ENCODE measurements at places on chromosomes 4 and X.

GRCh38 chr4:100799761-100800539 is 282.1 kb upstream of the EMCN start:
- no peak for DNase-seq

GRCh38 chrX:107537815-107538214 is 88.4 kb downstream of the FRMPD3 start:
- DNase-seq = no peak

- no peak for DNase-seq
These were observed 2.6 kb upstream of the CNOT6L start for GRCh38 chr4:77821775-77822174.

GRCh38 chrX:97882306-97882705 is 998.6 kb downstream of the RPA4 start:
- no peak for DNase-seq

- peak; percentile 31 for DNase-seq
These were observed 44.8 kb downstream of the GSX2 start for GRCh38 chr4:54144661-54145171.

- DNase-seq = no peak
These were observed 227.9 kb upstream of the PITX2 start for GRCh38 chr4:110850461-110851442.

DNA sequence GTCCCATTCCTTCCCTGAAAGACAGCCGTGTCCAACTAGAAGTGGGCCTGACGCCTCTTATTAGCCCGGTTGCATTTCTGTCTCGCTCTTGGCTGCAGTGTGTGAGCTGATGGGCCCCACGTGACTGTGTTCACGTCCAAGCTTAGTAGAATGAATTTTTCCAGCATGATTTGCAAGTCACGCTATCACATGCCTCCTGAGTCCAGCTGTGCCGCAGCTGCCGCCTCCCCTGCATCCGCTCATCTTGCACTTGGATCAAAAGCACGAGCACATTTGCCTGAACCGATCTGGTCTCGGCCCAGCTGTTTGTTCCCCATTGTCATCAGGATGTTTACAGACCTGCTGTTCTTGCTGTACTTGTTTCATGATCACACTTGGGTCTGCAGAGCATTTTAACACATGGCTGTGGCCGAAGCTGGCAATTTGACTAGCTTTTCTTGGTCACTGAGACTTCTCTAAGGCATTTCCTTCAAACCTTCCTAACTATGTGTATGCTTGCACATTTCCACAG is 126.5 kb downstream of the KIT start:
- DNase-seq = no peak

DNA sequence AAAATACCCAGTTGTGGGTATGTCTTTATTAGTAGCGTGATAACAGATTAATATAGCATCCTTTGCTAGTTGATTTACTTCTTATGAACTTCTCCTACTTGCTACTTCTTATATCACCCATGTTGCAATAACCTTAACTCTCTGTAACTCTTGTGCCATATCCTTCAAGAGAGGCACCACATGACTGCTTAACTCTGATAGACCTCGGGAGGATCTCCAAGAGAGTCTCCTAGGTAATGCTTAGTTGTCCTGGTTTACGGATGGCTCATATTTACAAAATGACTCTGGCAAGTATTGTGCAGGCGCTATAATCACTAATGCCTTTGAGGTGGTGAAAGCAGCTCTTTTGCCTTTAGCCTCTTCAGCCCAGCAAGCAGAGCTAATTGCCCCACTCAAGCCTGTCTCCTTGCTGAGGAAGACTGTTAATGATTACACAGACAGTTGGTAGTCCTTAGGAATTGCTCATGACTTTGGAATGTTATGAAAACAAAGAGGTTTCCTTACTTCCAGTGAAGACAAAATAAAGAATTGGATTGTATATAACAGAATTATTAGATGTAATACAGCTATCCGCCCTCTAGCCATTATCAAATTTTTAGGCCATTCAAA is 1305.8 kb downstream of the PCDH7 start:
- DNase-seq = no peak

DNA sequence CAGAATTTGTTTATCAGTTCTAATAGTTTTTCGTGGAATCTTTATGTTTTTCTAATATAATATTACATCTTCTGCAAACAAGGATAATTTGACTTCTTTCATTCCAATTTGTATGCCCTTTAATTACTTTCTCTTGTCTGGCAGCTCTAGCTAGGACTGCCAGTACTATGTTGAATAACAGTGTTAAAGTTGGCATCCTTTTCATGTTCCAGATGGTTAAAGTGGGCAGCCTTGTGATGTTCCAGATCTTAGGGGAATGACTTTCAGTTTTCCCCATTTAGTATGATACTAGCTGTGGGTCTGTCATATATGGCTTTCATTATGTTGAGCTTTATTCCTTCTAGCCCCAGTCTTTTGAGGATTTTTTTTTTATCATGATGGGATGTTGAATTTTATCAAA is 220.6 kb upstream of the WDFY3 start:
- DNase-seq = no peak

DNA sequence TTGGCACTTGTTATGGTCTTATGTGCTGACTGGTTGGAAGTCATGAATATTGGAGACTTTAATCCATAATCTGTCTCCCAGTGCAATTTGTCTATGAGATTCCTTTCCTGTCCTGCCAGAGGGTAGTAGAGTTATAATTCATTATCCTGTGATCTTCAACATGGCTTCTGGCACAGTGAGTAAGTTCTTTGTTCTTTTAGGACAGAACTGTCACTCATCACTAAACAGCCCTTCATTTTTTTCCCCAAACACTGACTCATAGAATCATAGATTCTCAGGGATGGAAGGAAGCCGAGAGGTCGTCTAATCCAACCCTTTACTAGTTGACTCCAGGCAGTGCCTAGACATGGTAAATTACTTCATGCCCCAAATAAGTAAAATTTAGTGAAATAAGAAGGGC is 78.4 kb downstream of the LUZP4 start:
- DNase-seq = no peak

GRCh38 chr4:20520901-20521300 is 179.4 kb upstream of the PACRGL start:
- DNase-seq = no peak

DNA sequence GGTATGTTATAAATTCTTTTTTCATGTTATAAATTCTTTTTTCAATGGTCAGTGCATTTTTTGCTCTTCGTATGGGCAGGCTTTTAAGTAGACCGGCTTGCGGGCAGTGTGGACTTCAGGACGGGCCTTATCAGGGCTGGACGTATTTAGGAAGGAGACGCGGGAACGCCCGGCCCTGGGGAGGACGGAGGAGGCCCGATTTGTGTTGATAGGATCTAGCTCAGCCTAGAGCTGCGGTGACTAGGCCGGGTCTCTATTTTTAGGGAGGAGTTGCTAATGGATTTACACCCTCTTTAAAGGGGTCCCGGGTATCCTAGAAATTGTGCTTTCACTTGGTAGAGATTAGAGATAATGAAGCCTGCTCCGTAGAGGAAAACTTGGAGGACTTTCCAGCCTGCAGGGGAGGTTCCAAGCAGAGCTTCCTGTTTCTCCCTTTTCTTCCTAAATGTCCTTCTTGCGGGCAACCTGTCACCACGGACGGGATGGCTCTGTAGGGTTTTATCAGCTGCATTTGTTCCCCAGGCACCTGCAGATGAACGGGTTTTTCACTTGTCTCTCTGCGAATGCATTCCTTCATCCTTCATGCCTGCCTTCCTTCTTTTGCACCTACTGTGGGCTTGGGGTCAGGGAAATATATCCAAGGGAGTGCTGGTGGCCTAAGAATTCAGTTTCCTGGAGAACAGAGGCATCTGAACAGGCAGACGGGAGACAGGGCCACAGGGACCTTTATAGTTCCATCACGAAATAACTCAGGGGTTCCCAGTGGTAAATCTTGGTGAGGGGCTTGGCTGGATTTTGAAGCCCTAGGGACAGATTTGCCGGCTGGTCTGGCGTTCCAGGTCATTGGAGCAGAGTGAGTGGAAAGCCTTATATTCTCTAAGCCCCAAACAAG is 1.4 kb downstream of the CD99 start:
- DNase-seq = no peak

DNA sequence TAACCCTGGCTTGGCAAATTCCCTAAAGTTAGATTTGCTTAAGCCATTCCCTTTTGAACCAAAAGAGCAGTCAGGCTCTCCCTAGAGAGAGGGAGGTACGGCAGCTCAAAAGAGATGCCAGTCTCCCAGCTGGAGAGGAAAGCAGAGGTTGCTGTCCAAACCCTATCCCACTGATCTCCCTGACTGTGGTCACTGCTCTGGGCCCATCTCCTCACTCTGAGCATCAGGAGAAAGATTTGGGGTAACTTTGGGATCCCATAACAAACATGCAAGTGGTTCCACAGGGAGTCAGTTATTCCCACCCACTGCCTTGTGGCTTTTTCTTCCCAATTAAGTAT is 17.1 kb downstream of the ACSL1 start:
- no peak for DNase-seq

DNA sequence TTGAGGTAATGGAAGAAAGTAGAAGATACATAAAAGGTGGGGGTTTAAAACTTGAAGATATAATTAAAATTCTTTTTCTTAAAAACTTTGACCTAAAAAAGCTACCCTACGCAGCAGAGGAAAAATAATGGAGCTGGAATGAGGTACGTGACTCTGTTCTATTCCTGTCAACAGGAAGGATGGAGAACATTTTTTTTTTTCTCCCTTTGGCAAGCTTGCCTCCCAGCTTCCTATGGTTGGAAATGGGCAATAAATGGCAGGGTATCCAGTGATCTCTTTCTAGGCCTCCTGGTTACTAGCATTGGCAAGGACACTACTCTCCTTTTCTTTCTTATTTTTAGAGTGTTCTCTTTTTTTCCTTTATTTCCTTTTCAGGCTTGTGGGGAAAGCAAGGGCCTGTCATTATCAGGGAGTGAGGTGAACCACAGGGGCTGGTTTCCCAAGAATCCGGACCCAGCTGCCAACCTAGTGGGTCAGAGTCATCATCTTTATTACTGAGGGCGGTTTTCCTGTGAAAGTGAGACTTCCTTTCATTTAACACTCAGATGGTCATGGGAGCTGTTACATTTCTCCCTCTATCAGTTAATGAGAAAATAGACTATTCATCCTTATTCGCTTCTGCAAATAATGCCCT is 224.6 kb downstream of the SPRY1 start:
- peak; percentile 72 for DNase-seq

DNA sequence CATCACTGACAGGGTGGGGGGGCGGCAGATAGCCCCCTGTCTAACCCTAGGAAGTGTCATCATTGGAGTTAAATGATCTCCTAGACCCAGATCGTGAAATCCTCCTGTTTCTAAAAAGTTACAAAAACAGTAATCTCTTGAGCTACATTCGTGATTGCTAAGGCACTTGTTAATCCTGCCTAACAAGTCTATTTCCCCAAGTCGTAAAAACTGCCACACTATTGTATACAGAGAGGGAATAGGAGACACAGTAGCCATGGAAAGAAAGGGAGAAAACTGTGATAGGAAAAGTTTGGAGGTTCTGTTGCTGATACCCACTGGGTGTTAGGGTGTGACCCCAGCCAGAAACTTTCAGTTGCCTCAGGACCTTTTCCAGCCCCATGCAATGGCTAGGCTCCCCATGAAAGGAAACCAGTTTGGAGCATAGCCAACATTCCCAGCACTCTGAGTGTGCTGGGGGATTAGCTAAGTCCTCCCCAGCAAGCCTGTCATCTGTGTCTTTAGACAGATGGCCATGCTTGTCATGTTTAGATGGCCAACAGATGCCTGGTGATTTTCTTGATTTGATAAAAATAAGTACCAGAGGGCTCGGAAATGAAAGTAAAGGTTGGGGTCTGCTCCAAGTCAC is 63.3 kb upstream of the ANXA10 start:
- DNase-seq = no peak
